ENCODE measurements at places on chromosomes 5 and 9. TPM values are rescaled to one million over a fixed set of nuclear protein-coding genes. Genes with fewer than 3 reads are reported as not detected.

Gene FAM200C
- 7.9 TPM for polyA plus RNA-seq

Gene SLC25A2
- polyA plus RNA-seq, result not detected

Gene TOMM5
- 85.7 TPM for polyA plus RNA-seq

Gene IFNA13
- not detected for polyA plus RNA-seq

Gene C6
- 7.4 TPM for polyA plus RNA-seq

Gene ITGA1
- polyA plus RNA-seq, result 4.9 TPM

Gene DRD1
- polyA plus RNA-seq, result 0.10 TPM

Gene HRCT1
- 1.1 TPM for polyA plus RNA-seq

Gene ABCA1
- polyA plus RNA-seq, result 7.4 TPM

Gene BTNL8
- polyA plus RNA-seq, result 0.04 TPM

Gene GRM6
- polyA plus RNA-seq, result not detected

Gene RMRP
- polyA plus RNA-seq, result not detected

Gene ARHGEF28
- 21.5 TPM for polyA plus RNA-seq

Gene FAM221B
- not detected for polyA plus RNA-seq

Gene PCDHA7
- polyA plus RNA-seq, result 0.35 TPM

Gene SYK
- 9.2 TPM for polyA plus RNA-seq

Gene TNPO1
- 14.9 TPM for polyA plus RNA-seq

Gene PCDHGA10
- polyA plus RNA-seq, result 1.3 TPM

Gene GNG10
- polyA plus RNA-seq, result 23.5 TPM

Gene NKD2
- not detected for polyA plus RNA-seq

Gene PCDHA10
- 0.06 TPM for polyA plus RNA-seq

Gene ANKRD55
- 0.05 TPM for polyA plus RNA-seq

Gene PROB1
- polyA plus RNA-seq, result 1.0 TPM

Gene LCN6
- polyA plus RNA-seq, result 33.4 TPM

Gene SLC27A6
- 7.2 TPM for polyA plus RNA-seq

Gene LURAP1L
- polyA plus RNA-seq, result 10.8 TPM

Gene NR5A1
- polyA plus RNA-seq, result 31.8 TPM

Gene GFI1B
- not detected for polyA plus RNA-seq

Gene IRX4
- not detected for polyA plus RNA-seq

Gene SLC31A2
- polyA plus RNA-seq, result 15.7 TPM

Gene HK3
- polyA plus RNA-seq, result 4.6 TPM

Gene LCN9
- polyA plus RNA-seq, result not detected

Gene FEM1C
- polyA plus RNA-seq, result 6.5 TPM

Gene CER1
- not detected for polyA plus RNA-seq

Gene TRIM7
- 0.82 TPM for polyA plus RNA-seq

Gene CENPH
- 9.6 TPM for polyA plus RNA-seq

Measured in ovary (tissue), 10 donors.